Suppressor macrophage treated with lipopolysaccharide for 4 hours (primary cell): ENCODE measurements at places on chromosomes 12 and 14.
A peak's percentile ranks its signal among the peaks of the same experiment; 100 is the strongest.

GRCh38 chr12:48979602-48980388 is 1.7 kb downstream of the WNT1 start:
- DNase-seq: no peak

- DNase-seq: peak; percentile 69
Observed at GRCh38 chr12:51421266-51421884, 3.3 kb upstream of the SLC4A8 start.

GRCh38 chr14:99807413-99808153 is 14.4 kb downstream of the EML1 start:
- DNase-seq: no peak

DNA sequence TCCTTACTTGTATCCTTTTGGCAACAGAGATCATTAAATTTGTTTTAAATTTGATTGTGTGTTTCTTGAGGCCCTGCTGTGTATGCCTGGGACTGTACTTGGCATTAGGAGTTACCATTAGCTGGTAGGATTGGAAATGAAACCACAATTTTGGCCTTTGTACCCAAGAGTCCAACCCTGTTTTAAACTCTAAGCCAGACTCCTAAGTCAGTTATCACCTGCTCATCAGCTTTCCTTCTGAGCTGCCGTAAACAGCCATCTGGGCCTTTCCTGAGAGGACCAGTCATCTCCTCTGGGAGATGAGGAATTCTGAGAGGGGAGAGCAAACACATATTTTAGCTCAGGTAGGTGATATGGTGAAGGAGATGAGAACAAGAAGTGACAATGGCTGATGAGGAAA is 74.3 kb upstream of the SRSF5 start:
- DNase-seq: no peak

- no peak for DNase-seq
Observed at GRCh38 chr12:82663893-82664292, 22.8 kb upstream of the TMTC2 start.

DNA sequence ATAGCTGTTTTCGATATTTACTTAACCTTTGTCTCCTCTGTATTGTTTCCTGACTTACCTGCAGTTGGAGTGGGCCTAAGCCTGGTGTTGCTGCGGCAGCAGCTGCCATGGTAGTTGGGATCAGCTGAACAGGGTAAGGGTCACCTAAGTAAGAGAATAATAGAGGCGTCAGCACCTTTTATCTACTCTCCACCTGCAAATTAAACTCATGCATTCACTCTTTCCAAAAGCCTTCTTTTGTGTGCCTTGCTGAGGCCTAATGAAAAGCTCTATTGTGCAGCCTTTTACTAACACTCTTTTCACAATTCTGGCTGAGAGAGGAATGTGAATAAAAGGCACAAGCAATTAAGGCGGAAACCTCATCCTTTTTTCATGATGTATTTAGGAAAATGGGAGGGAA is 308.7 kb downstream of the SOX5 start:
- no peak for DNase-seq

DNA sequence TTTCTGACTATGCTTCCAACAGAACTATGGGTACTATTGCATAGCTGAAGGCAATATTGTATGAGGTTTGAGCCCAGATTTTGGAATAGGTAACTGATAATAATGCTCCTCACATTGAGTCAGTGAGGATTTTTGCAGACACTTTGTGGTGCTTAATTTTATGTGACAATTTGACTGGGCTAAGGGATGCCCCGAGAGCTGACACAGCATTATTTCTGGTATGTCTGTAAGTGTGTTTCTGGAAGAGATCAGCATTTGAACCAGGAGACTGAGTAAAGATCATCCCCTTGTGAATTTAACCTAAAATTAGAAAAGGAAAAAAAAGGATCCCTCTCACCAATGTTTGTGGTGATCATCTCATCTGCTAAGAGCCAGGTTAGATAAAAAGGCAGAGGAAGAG is 404.9 kb downstream of the AEBP2 start:
- DNase-seq: no peak

- no peak for DNase-seq
Observed at GRCh38 chr12:105862163-105862821, 276.5 kb downstream of the NUAK1 start.

DNA sequence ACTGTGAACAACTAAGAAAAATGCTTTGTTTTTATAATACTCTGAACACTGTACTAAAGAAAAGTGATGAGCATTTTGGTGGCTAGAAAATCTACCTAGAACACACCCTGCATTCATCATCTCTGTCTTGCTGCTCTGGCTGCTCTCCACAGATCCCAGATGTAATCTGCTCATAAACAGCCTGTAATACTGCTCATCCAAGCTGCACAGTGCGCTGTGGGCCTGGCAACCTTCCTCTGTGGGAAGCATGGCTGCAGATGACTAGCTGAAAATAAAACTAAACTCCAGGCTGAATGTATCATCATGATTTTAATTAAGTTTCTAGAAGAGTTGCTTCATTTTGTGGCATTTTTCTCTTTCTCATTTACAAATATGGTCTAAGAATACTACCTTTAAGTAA is 200.7 kb downstream of the SLC2A13 start:
- no peak for DNase-seq

DNA sequence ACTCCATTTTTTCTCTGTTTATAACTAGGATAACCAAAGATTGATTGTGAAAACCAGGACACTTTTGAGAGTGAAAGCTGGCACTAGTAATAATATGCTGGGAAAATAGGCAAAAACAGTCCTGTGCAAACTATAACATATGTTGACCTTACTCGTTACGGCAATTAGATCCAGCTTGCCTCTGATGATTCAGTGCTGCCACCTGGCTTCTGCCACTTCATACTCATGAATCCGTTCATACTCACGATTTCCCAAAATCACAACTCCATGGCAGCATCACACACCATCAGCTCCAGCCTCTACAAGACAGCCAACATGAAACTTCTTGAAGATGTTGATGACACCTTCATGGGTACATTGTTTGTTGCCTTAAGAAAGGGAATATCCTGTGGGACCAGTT is 49.1 kb upstream of the CAND1 start:
- DNase-seq: no peak
